ENCODE measurements at places on chromosomes 2 and 18. TPM values are rescaled to one million over a fixed set of nuclear protein-coding genes. Genes with fewer than 3 reads are reported as not detected.

ARMC9 gene
- total RNA-seq: 1.4 TPM

ANKRD29 gene
- total RNA-seq: not detected

RNF125 gene
- 162 TPM for total RNA-seq

FAM161A gene
- 0.81 TPM for total RNA-seq

SLC25A12 gene
- total RNA-seq: 9.2 TPM

DSG1 gene
- not detected for total RNA-seq

FAM228A gene
- not detected for total RNA-seq

DQX1 gene
- total RNA-seq: not detected

MSH2 gene
- total RNA-seq: 5.6 TPM

CDH2 gene
- not detected for total RNA-seq

M1AP gene
- total RNA-seq: not detected

SERPINB13 gene
- not detected for total RNA-seq

CCNT2 gene
- total RNA-seq: 71.9 TPM

POTEJ gene
- not detected for total RNA-seq

CD8B gene
- total RNA-seq: 283 TPM

EPHA4 gene
- 65.5 TPM for total RNA-seq

C2orf81 gene
- 1.8 TPM for total RNA-seq

ADD2 gene
- total RNA-seq: 2.5 TPM

LINC00305 gene
- total RNA-seq: not detected

ACKR3 gene
- total RNA-seq: 0.50 TPM

CHRNG gene
- total RNA-seq: not detected

RASGRP3 gene
- 2.8 TPM for total RNA-seq

ADRA2B gene
- total RNA-seq: 2.0 TPM

BZW1 gene
- total RNA-seq: 338 TPM

PTPRN gene
- 0.39 TPM for total RNA-seq

MOGAT1 gene
- not detected for total RNA-seq

HNMT gene
- not detected for total RNA-seq

REG1B gene
- not detected for total RNA-seq

KDM3A gene
- 226 TPM for total RNA-seq

SPATA3 gene
- total RNA-seq: not detected

FAHD2B gene
- 33.9 TPM for total RNA-seq

RAX gene
- not detected for total RNA-seq
